ENCODE measurements at places on chromosomes 4 and X.
A peak's percentile ranks its signal among the peaks of the same experiment; 100 is the strongest.

GRCh38 chr4:10917566-10917965, 233.0 kb upstream of the CLNK start:
- DNase-seq, result no peak

DNA sequence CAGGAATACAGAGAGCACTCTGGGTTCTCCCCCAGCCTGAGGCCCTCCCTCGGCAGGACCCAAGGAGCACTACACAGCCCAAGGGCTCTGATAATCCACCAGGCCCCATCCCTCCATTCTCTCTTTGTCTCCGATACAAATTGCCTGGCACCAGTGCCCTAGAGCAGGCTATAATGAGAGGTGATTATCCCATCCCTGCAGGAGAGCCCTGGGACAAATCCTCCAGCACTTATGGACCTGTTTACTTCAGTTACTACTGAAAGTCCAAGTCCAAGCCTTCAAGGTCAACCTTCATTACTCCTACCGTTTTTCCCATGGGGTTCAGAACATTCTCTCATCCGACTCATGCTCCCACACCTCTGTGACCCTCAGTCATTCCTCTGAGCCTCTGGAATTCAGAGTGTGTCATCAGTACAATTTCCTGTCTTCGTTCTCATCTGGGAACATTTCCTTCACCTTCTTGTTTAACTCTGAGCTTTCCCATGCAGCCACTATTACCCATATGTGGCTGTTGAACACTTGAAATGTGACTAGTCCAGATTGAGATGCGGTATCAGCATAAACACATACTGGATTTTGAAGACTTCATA, 299.0 kb downstream of the RAPGEF2 start:
- DNase-seq, result no peak

GRCh38 chr4:61245069-61245714, 45.1 kb downstream of the ADGRL3 start:
- DNase-seq, result no peak

DNA sequence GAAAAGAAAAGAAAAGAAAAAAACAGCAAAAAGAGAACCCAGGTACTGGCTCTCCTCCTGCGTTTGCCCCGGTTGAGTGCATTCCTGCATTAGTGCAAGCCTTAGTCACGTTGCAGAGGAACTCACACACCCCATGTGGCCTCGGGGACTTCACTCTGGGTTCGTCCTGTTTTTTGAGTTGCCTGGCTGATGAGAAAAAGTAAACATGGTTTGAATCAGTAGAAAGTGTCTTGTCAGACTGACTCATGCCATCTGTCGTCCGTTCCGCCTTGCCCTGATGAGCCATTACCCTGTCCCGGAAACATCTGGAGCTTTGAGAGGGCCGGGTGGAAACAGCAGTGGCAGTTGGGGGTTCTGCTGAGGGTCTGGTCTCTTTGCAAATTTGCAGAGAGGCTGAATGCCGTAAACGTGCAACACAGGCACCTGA, 16.3 kb downstream of the CD99 start:
- DNase-seq, result peak; percentile 81

DNA sequence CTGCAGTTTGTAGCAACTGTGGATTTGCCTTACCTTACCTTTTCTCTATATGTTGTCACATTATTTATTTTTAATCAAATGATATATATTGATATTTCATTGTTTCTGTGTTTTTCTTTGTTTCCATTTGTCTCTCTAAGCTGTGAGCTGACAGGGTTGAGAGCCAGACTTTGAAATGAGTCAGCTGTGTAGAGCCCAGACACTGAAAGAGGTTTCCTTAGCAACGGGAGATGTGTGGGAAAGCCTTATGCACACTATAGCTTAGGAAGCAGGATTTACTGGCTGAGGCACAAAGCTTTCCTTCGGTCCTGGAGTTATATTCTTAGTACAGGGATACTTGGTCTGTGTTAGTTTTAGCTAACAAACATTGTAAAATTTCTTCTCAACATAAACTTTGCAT, 192.2 kb downstream of the FGF13 start:
- DNase-seq, result no peak

DNA sequence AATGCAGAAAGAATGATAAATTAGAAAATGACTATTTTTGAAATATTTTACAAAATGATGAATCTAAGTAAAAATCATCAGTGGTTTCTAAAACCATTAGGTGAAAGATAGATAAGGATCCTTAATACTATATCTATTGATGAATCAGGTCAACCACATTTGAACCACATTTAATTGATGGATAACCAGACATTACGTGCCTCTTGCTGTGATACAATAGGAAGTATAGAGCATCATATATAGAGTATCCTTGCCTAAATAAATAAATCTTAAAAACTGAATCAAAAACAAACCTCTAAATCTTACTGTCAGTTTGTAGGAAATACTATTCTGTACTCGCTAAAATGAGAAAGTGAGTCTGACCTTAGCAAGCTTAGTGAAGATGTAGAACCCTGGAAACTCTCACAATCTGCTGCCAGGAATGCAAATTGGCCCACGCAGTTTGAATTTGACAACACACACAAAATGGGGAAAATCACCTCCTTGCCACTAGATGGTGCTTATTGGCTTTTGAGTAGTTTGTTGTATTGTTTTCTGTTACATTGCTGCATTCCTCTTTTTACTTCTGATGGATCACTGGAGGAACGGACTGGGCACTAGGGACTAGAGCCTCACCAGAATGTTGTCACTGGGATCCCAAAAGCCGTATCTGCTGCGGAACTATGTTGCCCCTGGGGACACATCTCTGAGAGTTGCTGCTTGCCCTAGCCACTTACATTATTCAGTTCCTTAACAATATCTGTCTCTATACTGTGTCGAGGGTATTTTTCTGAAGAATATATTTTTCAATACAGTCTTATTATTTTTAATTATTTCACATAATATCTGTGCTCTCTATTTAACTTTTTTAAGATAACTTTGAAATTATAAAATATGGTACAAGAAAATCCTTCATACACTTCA, 25.4 kb upstream of the SLAIN2 start:
- DNase-seq, result peak; percentile 22

DNA sequence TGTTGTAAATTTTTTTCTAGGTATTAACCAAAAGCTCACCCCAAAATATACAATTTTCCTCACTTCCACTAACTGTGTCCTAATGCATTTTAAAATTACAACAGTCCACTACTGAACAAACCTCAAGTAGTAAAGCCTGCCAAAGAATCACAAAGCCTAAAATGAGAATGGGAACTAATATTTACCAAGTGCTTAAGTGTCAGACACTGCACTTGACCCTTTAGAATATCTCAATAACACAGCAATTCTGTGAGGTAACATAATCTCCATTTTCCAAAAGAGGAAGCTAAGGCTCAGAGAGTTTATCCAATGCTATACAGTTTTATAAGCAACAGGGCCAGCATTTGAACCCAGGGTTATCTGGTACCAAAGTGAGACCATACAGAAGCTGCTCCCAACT, 4.9 kb downstream of the SLC9A7 start:
- no peak for DNase-seq

- DNase-seq, result no peak
Measured at GRCh38 chr4:174847801-174848427, 18.9 kb upstream of the GLRA3 start.

GRCh38 chr4:19689511-19689910, 562.2 kb upstream of the SLIT2 start:
- DNase-seq, result no peak

DNA sequence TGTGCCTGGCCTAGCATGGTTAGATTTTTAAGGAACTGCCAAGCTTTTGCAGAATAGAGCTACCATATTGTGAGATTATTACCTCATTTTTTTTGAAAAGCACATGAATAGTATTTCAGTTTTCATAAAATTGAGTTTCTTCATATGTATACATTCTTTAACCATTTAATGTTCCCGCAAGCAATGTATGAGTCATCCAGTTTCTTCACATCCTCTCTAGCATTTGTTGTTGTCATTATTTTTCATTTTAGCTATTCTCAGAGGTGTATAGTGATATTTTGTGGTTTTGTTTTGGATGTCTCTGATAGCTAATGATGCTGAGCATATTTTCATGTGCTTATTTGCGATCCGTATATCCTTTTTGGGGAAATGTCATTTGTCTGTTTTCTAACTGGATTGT, 74.9 kb downstream of the GLUD2 start:
- DNase-seq, result no peak

- no peak for DNase-seq
Measured at GRCh38 chr4:16082041-16082425, 1.8 kb downstream of the PROM1 start.

- no peak for DNase-seq
Measured at GRCh38 chrX:132025041-132025440, 1.9 kb downstream of the STK26 start.

DNA sequence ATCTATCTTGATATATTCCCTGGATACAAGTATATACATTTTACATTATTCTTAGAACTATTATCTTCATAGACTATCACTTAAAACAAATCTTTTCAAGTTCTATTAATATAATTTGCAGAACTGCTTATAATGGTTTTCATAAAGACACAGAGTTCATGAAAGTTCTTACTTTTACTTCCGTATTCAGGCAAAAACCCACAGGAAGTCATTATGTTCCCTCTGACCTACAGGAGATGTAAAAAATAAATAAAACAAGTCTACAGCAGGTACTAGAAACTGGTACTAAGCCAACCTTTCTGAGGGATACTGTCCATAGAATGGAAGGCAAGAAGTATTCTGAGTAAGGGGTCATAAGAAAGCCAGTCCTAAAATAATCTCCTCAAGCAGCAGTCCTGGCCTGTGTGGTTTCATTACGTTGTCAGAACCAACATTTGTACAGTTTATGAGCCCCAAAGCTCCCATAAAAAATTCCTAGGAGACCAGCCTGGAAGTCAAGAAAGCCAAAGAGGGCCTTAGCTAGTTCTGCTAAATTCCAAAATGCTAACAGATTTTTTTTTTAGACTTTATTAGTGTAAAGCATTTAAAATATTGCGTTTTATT, 68.6 kb downstream of the CAMK2D start:
- no peak for DNase-seq

DNA sequence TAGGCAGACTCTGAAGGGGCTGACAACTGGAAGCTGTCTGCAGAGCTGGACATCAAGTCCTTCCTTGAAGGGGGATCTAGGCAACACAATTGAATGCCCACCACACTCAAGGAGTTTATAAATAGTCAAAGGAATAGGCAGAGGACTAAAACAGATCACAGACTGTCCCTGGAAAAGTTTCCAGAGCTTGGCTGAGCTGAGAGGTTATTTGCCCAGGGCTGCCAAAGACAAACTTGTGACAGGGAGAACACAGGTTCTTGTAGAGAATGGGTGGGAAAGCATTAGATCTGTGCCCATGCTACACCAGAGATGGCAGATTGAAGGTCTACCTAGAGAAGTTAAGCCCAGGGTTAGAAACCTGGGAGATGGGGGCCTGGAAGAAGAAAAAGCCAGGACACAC, 344.6 kb downstream of the MID1IP1 start:
- no peak for DNase-seq

DNA sequence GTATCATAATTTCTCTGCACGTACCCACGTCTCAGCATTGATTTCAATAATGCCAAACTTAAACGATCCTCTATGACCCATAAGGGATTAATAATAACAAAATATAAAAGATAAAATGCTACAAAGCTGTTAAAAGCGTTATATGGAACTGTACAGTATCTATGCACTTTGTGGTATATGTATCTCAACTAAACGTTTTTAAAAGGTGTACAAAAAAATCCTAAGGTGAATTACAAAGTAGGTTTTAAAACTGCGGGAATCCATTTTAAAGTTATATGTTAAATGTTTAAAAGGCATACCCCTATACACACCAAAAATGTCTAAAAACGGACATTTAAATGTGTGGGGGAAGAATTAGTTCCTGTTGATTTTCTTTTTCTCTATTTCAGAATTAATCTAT, 860 bp downstream of the ZNF182 start:
- no peak for DNase-seq

DNA sequence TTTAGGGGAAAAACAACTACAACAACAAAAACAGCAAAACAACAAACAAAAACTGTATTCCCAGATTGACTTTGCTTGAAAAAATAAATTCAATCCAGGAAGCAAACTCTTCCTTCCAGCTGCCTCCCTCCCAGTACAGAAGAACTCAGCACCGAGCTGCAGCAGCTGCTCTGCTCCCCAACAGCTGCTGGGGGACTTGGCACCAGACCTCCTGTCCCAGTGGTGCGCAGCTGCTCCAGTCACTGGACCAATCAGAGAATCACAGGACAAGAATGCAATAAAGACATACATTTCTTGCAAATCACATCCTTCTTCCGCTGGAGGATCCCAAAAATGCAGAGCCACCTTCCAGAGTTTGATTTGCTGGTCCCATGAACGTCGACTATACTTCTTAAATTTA, 11.8 kb upstream of the FAM53A start:
- DNase-seq, result no peak

DNA sequence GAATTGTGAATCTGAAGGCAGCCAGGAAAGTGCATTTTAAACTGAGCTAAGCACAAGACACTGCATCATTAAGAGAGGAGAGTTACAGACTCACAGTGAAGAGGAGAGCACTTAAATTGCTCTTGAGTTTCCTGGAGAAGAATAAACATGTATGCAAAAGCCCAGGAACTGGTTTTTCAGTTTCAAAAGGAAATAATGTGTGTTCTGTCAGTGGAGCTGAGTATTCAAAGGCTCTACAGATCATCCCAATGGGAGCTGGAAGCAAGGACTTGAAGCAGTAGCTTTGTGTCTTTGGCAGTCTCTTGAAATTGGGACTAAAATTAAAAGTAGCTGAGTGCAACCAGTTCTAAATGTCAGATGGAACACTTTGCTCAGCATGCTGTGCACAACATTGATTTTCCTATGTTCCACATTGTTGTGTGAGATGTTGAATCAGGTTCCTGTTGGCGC, 147.5 kb upstream of the ANK2 start:
- DNase-seq, result no peak

- DNase-seq, result no peak
Measured at GRCh38 chr4:26101011-26101410, 187.0 kb downstream of the SMIM20 start.

GRCh38 chr4:153341575-153342090, 2.9 kb upstream of the MND1 start:
- DNase-seq, result no peak

DNA sequence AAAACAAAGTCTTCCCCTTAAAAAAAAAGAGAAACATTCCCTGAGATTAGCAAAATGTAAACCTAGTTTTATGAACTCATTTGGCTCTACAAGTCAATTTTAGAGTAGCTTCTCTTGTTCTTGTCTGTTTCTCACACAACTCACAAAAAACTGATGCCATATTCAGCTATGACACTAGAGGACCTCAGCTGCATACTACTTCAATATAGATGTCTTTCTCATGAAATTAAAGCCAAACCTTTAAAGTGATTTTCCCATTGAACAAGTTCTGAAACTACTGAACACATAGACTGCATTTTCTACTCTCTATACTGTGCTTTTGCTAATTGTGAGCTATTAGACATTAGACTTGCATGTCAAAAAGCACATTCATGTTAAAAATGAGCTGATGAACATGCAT, 49.8 kb downstream of the TBCK start:
- no peak for DNase-seq

DNA sequence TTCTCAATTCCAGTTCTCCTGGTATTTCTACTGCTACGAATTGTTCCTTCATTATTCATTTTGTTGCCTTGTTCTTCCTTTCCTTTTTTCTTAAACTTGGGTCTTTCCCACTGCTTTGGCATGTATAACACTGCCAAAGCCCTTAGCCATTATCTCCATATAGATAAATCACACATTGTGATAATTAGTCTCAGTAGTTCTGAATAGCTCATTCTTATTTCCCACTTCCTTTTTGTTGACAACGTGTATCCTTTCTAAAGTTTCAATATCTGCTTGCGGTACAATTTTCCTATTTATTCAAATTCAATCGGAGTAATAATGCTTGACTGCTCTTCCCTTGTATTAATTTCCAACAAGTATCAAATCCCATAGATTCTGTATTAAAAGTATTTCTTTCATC, 14.5 kb upstream of the CAMK2D start:
- DNase-seq, result no peak

GRCh38 chrX:110159235-110159634, 156.3 kb downstream of the TMEM164 start:
- DNase-seq, result no peak
